ENCODE measurements at places on chromosomes 1 and 21.

DNA sequence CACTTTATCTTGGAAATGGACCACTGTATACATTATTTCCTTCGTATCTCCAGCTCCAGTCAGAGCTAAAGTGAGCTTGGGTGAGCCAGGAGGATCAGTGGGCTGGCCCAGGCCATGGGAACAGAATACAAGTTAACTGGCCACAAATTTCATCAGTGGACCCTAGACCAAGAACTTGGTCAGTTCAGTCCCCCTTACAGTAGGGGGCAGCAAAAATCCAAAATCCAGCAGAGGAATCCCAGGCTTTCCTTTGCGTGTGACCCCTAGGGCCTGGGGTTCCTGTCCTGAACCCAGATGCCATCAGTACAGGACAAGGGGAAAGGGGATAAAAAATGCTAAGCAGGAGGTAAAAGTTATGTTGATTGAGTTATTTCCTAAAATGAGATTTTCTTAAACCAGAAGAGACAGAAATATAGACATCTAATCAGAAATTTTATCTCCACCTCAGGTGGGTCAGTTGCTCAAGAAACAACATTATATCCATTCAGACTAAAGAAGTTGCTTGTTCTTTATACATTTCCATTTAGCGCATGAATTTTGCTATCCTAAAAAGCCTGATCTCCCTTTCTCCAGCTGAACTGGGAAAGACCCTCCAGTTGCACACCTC lies 24.1 kb upstream of the LCE5A start:
- no peak for DNase-seq

- DNase-seq, result no peak
Measured at GRCh38 chr21:26408511-26408910, 164.6 kb downstream of the CYYR1 start.

- no peak for DNase-seq
Measured at GRCh38 chr1:218785928-218786327, 387.8 kb upstream of the LYPLAL1 start.

- DNase-seq, result no peak
Measured at GRCh38 chr1:212217633-212218032, 67.6 kb upstream of the PPP2R5A start.

All from activated effector memory CD4-positive, alpha-beta T cell treated with Interleukin-2 at 50 U/mL for 16 hours (primary cell).